Cardiac fibroblast (primary cell): ENCODE measurements at places on chromosomes 7 and 10.

DNA sequence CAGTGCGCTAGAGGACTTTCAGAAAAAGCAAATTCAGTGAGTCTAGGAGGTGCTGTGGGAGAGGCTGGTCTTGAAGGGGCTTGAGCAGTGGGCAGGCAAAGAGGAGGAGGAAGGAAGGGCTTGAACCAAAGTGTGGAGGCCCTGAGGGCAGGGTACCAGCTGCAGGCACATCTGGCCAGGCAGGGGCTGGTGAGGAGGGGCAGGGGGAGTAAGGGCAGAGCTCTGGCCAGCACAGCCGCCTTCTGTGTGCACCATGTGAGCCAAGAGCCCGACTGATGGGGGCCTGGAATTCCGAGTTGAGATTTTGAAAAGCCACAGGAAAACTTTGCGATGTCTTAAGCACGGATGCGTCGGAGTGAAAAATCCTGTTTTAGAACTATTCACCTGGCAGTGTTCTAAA is 74.5 kb downstream of the PRPF18 start:
- DNase-seq, result no peak

DNA sequence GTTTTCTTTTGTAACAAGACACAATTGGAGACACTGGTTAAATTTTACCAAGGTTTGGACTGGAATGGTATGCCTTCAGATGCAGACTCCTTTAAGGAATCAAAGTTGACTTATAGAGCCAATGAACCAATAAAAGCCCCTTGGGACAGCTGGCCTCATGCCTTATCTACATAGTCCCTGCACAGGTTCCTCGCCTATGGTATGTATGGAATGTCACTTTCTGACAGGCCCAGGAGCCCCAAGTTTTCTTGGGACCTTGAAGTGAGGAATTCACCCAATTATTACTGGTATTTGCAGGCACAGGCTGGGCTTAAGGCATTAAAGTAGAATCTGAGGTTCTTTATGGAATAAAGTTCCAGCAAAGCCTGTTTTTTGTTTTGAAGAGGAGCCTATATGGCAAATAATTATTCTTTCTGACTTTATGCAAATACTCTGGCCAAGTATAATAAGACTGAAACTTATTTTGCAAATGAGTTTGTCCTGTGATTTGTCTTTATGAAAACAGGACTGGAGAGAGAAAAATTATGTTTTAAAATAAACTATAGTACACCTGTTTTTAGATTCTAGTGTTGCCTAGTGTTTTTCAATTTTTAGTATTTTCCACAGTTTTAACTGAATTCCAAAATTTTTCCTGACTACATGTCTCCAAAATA is 24.1 kb upstream of the DNMBP start:
- DNase-seq, result no peak

- DNase-seq, result no peak
These were observed 108.2 kb downstream of the C1GALT1 start for GRCh38 chr7:7290429-7291122.

- peak; percentile 21 for DNase-seq
These were observed 437.5 kb downstream of the PLXNA4 start for GRCh38 chr7:132138817-132139216.

- DNase-seq, result no peak
These were observed 252.9 kb downstream of the WDR37 start for GRCh38 chr10:1308962-1309616.
